ENCODE measurements at places on chromosomes 3 and 15.

- no peak for DNase-seq
Measured at GRCh38 chr15:42401544-42402454, 42.5 kb downstream of the CAPN3 start.

DNA sequence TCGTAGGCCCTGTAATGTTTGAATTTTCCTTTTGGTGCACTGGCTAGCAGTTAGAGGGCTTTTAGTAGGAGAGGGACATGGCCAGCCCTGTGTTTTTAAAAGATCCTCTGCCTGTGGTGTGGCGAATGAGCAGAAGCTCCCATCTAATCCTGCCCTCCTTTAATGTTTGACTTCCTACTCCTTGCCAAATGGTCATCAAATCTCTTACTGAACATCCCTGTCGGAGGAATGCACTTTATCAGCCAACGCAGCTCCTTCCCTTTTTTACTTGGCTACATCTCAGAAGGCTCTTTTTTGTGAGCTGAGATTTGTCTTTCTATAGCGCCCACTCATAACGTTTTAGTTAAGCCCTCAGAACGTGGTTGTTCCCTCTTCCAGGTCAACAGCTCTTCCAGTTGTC is 44.8 kb downstream of the MAP2K5 start:
- no peak for DNase-seq

DNA sequence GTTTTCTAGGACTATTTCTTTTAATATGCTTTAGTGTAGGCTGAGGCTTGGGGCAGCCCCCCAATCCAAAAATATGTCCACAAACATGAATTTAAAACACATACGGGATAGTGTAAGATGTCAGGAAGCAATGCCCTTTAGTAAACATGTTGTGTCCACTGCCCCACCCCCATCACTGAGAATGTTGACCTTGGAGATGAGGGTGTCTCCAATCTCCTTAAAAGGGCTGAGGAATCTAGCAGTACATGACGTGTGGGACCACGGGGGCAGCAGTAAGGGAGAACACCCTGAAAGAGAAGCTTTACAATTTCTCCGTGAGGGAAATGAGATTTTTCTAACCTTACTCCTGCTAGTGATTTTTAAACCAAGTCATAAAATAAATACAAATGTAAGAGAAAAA is 84.7 kb downstream of the SQOR start:
- no peak for DNase-seq

DNA sequence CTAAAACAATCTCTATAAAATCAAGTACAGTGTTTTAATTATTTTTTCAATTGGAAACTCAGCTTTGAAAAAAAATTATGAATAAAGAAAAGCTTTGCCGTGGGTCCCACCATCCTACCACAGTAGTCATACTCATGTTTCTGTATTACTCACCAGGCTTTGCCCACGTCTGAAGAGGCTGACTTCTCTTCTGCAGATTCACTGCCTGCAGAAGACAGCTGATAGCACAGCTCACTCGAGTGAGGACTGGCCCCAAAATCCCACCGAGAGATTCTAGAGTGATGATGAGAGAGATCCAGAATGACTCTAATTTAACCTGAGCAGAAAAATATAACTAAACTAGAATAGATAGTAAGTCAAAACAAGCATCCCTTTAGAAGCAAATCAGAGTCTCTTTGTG is 11.9 kb downstream of the C2CD4B start:
- DNase-seq: no peak

GRCh38 chr3:39013289-39013688 is 38.5 kb downstream of the SCN11A start:
- DNase-seq: no peak

- DNase-seq: no peak
Measured at GRCh38 chr15:42046597-42046996, 25.8 kb upstream of the PLA2G4E start.

DNA sequence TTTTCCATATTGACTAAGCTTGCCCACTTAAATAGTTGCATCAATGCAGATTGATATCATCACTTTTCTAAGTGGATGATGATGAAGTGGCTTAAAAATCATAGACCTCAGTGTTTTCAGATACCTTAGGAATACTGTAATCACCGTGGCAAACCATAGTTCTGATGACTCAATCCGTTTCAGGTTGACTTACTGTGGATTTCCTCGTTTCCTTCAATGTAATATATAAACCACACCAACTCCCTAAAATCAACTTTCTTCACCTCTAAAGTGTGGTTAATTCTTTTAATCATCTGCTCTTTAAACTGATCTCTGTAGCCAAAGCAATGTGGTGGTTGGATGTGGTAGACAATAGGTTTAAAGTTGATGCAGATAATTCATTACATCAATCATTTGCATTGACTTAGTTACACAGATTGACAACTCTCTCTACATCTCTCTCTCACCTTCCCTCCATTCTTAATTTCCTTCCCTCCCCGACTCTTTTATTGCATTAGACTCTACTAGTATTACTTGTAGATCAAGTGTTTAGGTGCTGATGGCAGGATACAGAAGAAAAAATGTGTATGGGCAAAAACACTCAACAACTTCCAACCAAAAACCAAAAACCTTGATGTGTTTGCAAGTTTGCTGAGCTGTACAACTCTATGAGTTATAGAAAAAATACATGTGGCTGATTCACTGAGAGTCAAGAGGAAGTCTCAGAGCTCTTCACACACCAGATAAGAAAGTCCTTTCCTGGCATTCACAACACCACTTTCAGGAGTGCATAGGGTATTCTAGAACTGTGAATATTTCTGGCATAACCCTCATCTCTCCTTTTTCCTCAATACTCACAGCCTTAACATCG is 243.5 kb downstream of the NFKBIZ start:
- no peak for DNase-seq

DNA sequence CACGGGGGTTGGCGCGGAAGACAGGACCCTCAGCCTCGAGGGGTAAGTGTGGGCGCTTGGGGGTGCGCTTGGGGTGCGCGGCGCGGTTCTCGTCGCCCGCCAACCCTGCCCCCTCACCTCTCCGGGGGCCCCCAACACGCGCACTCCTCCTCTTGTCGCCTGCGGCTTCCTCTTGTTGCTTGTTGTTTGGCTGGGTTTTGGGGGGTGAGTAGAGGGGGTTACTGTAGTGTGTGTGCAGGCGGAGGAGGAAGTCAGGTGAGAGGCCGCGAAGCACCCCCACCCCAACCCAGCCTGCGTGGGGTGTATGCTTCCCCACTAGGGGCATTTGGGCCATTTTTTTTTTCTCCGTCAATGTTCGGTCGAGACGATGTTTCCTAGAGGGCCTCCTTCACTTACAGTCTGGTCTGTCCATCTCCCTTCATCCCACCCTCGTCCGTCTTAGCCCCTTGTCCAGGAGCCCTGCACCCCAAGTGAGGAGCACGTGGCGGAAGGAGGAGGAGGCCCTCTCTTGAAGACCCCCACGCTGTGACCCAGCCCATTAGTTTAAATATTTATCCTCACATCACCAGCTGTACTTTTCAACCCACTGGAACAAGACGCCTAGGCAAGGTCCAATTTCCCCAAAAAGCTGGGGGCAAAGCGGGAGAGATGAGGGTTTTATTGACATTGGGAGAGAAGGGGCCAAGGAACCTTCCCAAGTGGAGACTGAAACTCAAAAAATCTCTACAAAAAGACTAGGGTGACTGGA is 20.4 kb upstream of the SATB1 start:
- no peak for DNase-seq

DNA sequence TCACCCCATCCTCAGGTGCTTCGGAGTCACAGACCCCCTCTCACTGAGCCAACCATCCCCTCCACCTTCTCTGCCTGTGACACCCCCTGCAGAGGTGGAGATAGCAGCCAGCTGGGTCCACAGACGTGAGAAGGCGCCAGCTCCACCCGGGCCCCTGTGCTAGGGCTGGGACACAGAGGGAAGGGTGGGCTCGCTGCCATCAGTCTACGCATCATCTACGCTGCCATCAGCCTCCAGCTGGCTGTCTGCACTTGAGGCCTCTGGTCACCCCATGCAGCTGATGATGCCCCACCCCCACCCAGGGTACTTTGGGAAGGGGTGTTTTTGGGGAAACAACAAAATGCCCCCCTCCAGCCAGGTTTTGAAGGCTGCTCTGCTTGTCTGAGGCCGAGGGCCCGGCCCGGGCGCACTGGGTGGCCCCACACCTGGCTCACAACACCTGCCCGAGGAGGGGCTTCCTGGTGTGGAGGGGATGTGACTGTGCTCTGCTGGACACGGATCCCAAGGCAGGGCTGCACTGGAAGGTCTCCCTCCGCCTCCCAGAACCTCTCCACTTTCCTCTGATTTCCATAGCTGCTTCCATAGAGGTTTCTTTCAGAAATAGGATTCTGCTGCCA is 163.4 kb upstream of the IQSEC1 start:
- DNase-seq: no peak

GRCh38 chr3:169945313-169945712 is 21.3 kb upstream of the SEC62 start:
- no peak for DNase-seq

DNA sequence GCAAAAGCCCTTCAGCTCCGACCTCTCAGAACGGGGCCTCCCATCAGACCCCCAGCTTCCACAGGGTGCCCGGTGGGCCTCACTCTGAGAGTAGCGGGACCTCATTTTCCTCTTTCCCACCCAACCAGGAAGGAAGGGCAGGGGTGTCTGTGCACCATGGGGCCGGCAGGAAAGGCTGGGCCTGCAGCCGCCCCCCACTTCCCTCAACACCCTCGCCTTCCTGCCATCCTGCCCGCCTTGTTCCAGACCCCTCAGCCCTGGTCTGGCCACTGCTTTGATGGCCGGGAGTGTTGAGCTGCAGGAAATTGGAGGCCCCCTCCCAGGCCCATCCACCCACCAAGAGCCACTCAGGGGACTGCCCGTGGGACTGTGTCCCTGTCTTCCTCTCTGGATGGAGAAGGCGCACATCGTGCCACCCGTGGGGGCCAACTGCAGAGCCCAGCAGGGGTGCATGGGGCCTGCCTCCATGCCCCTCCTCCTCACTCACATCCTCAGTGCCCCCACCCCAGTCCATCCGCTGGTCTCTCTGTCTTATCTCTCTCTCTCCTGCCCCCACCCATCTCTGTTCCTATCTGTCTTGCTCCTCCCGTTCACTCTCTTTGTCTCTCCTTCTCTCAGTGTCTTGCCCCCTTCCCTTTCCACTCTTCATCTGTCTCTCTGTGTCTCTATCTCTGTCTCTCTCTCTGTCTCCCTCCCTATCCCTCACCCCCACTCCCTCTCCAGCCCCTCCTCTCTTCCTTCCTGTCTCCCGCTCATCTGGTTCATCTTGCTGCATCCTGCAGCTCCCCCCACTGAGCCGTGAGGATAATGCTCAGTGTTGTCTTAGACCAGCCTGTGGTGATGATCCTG is 1.8 kb upstream of the PLXND1 start:
- DNase-seq: no peak

GRCh38 chr15:91632176-91632575 is 221.3 kb upstream of the SLCO3A1 start:
- no peak for DNase-seq

GRCh38 chr3:35635926-35636683 is 3.2 kb upstream of the ARPP21 start:
- DNase-seq: no peak

GRCh38 chr15:67152429-67152828 is 87.0 kb downstream of the SMAD3 start:
- no peak for DNase-seq

Data from renal cortex interstitium (tissue), 15 donors.